ENCODE measurements at places on chromosomes 12 and 14.

GRCh38 chr12:116673681-116674111 lies 64.2 kb downstream of the SPRING1 start:
- DNase-seq: no peak

- peak; percentile 84 for DNase-seq
These were observed 73.6 kb downstream of the TESC start for GRCh38 chr12:117025481-117026151.

GRCh38 chr14:53955671-53956426 lies 776 bp downstream of the BMP4 start:
- no peak for DNase-seq

DNA sequence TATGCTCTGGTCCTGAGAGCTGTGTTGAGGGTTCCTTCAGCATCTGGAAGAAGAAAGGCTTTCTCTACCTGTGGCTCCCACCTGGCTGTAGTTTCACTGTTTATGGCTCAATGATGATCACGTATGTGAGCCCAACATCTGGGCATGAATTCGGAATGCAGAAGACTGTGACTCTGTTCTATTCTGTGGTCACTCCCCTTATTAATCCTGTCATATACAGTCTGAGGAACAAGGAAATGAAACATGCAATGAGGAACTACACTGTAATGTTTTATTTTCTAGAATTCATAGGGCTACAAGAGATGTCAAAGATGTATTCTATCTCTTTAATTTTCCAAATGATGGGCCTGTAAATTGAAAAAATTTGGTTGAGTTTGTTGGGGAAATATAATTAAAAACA lies 10.8 kb upstream of the OR11G2 start:
- no peak for DNase-seq

GRCh38 chr12:57694459-57695019 lies 607 bp downstream of the OS9 start:
- no peak for DNase-seq

GRCh38 chr14:95490727-95491451 lies 25.6 kb downstream of the SYNE3 start:
- no peak for DNase-seq

- no peak for DNase-seq
These were observed 3.4 kb downstream of the CCER1 start for GRCh38 chr12:90951432-90952105.

DNA sequence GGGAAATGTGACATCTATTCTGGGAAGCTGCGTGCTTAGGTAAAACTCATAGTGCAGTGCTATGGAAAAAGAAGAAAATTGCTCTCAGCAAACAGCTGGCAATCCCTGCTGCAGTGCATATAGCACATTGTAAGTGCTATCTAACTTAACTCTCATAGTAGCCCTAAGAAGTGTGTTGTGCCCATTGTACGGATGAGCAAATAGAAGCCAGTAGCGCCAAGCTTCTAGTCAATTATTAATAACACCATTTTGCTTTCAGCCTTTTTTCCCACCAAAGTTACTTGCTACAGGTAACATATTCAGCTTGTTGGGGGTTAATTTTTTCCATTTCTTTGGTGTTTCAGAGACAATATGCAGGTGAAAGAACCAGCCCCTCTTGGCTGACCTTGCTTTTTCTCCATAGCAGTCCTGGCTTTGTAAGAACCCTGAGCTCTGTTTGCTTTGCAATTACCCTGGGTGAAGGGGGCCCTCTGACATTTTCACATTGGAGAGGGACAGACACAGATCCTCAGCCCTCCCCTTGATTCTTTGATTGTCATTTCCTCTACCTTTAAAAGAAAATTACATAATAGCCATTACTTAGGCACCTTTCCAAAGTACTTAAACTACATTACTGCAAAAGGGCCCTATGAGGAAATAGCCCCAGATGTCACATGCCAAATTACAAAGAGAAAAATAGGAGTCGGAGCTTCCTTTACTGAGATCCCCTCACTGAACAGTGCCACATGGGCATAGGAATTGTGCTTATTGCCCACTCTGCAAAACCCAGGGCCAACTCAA lies 576.2 kb upstream of the TBX3 start:
- DNase-seq: no peak
